ENCODE measurements at places on chromosomes 2 and 18. TPM values are rescaled to one million over a fixed set of nuclear protein-coding genes. Genes with fewer than 3 reads are reported as not detected.

Gene TMEM37
- polyA plus RNA-seq: 18.1 TPM

Gene MYO5B
- polyA plus RNA-seq: 1.2 TPM

Gene EFEMP1
- 238 TPM for polyA plus RNA-seq

Gene CABLES1
- 4.0 TPM for polyA plus RNA-seq

Gene STAT4
- polyA plus RNA-seq: 3.6 TPM

Gene TMEFF2
- polyA plus RNA-seq: 0.07 TPM

Gene AFF3
- 5.9 TPM for polyA plus RNA-seq

Gene DAW1
- 0.11 TPM for polyA plus RNA-seq

Gene NAPG
- polyA plus RNA-seq: 14.6 TPM

Gene PARD6G
- 8.2 TPM for polyA plus RNA-seq

All from ovary (tissue), 10 donors.